ENCODE measurements at places on chromosomes 1 and 21.

DNA sequence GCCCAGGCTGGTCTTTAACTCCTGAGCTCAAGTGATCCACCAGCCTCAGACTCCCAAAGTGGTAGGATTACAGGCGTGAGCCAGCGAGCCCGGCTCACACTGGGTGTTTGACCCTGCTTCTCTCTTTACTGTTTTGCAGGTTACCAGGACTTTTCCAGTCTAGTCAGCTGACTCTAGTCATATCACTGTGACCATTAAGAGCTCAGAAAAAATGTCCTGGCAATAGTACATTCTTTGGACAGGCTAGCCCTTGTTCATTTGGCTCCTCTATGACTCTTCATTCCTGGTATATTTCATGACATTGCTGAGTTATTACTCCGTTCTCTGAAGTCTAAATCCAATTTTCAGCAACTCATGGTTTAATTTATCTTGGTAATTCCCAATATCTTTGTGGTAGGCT lies 8.0 kb upstream of the CA6 start:
- no peak for DNase-seq

DNA sequence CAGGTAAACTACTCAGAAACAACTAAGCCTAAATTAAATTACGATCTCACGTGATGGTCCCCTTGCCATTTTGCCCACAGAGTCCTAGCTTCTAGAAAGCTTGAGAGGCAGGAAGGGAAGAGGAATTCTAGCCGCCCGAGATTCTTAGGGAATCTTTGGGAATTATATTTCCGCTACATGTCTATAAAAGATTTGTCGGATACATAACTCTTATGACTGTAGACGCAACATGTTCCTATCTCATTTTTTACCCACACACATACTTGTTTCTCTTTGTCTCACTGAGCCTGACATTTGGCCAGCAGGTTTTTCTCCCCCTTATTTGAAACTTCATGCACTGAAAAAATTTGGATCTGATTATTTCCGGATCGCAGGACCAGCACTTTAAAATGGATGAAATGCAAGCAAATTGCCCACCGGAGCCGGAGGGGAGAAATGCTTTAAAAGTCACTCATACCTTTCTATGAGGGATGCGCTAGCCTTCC lies 5.5 kb downstream of the GLIS1 start:
- DNase-seq = no peak

- no peak for DNase-seq
Measured at GRCh38 chr1:32972814-32973428, 8.3 kb upstream of the RNF19B start.

GRCh38 chr1:216223486-216223885 lies 199.8 kb downstream of the USH2A start:
- DNase-seq = no peak

- peak; percentile 33 for DNase-seq
Measured at GRCh38 chr1:244918421-244919319, 54.3 kb upstream of the HNRNPU start.

GRCh38 chr1:87826681-87827251 lies 498.1 kb downstream of the LMO4 start:
- peak; percentile 67 for DNase-seq

DNA sequence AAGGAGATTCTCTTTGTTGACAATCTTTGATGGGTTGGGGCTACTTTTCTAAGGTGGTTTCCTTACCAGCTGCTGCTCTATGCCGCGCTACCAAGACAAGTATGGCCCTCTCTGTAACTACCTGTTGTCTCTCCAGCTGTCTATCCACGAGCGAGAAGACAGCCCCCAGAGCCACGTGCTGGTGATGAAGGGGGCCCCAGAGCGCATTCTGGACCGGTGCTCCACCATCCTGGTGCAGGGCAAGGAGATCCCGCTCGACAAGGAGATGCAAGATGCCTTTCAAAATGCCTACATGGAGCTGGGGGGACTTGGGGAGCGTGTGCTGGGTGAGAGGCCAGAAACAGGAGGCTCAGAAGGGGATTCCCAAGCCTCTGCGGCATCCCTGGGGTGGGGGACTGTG lies 14.4 kb downstream of the ATP1A2 start:
- no peak for DNase-seq

- peak; percentile 70 for DNase-seq
Measured at GRCh38 chr1:198157241-198157846, 546 bp downstream of the NEK7 start.

GRCh38 chr1:87497380-87498203 lies 168.9 kb downstream of the LMO4 start:
- DNase-seq = no peak

DNA sequence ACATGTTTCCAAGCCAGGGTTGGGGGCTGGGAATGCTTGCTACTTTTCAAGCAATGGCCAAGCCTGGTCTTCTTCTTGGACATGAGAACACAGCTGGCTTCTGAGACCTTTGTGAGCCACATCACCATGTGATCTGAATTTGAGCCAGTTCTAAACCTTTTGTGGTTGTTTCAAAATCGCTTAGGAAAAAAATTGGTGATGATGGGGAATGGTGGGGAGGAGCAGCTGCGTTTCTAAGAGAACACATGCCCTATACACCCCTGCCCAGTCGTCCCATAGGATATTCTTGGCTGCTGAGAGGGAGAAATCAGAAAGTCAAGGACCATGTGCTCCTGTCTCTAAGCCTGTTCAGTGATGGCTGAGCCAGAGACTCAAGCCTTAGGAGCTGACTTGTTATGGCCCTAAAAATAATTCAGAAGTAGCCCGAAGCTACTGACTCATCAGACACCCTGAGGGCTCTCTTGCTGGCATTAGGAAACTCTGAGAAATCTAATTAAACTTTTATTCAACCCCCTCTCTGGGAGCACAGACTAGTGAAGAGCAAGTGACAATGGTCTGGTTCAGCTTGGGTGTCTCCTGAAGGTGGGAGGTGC lies 30.5 kb downstream of the CCDC185 start:
- no peak for DNase-seq

- DNase-seq = no peak
Measured at GRCh38 chr21:35963920-35964451, 96.3 kb downstream of the SETD4 start.

DNA sequence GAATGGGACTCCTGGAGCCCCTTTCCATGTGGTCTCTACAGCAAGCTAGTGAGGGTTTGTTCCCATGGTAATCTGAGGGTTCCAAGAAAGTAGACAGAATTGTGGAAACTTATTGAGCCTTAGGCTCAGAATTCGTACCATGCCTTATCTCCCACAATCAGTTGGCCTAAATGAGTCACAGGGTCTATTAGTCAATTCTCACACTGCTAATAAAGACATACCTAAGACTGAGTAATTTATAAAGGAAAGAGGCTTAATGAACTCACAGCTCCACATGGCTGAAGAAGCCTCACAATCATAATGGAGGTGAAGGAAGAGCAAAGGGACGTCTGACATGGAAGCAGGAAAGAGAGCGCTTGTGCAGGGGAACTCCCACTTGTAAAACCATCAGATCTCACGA lies 106.6 kb upstream of the CXADR start:
- DNase-seq = no peak

GRCh38 chr1:241485554-241485992 lies 34.0 kb downstream of the FH start:
- DNase-seq = no peak

Data from CD14-positive monocyte (primary cell).